Activated CD4-positive, alpha-beta T cell treated with anti-CD3 and anti-CD28 coated beads, Interleukin-2, amount 10 ng/mL, durations not matched to agents 7 days and 5 days (primary cell): ENCODE measurements at places on chromosomes 11 and 22. TPM values are rescaled to one million over a fixed set of nuclear protein-coding genes. Genes with fewer than 3 reads are reported as not detected.

DNA sequence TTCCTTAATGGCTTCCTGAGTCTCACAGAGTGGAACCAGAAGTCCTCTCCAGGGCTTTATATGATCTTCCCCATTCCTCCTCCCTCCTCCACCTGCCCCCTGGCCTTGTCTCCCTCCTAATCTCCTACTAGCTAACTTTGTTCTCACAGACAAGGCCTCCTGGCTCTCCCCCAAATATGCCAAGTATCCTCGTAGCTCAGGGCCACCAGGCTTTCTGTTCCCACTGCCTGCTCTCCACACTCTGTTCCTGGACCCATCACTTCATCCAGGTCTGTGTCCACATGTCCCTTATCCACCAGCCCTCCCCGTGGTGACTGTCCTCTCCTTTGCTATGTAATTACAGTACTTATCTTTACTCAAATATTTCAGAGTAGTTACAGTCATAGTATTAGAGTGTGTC lies 23.2 kb upstream of the LMO1 start:
- H3K36me3 ChIP-seq = no peaks in the 10 kb centered on the region
- H3K4me1 ChIP-seq = no peaks in the 10 kb centered on the region
- H3K27ac ChIP-seq = no peak overlapping the region
- no peak for DNase-seq

DNA sequence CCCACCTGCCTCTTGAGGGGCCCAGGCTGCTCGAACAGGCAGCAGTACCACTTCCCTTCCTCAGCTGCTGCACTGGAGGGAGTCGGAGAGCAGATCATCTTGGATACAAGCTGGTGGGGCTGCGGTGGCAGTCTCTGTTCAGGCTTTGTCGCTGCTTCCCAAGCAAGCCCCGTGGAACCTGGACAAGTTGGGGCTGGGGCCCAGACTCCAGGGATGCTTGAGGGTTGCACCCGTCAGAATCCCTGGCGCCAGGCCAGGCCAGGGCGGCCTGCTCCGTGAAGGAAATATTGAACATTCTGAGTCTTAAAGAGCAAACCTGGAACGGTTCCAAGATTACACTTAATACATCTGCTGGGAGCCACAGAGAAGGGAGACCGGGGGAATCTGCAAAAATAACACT lies 310.1 kb upstream of the SORL1-AS1 start:
- H3K27me3 ChIP-seq = no peaks in the 10 kb centered on the region
- no peak for DNase-seq
- H3K4me1 ChIP-seq = no peaks in the 10 kb centered on the region
- no peak overlapping the region for H3K4me3 ChIP-seq

- peak overlapping the region; percentile 4 for H3K27ac ChIP-seq
- H3K27me3 ChIP-seq = no peaks in the 10 kb centered on the region
- H3K4me1 ChIP-seq = peaks cover 22% of the 10 kb centered on the region
Observed at GRCh38 chr11:3802011-3802790, 4.8 kb upstream of the NUP98 start.

DNA sequence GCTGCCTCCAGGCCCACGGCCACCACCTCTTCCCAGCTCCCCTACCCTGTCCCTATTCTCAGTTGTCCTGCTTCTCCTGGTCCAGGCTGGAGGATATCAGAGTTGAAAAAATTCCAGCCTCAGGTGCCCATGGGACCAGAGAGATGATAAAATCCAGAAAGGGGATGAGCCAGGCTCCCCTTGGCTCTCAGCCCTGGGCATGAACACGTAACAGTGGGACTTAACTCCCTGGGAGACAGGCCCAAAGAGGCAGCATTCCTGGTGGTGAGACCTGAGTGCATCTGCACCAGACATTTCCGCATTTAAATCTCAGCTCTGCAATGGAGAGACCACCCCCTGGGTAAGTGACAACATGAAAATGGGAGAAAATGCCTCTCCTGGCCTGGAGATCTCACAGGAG lies 10.4 kb upstream of the SLC39A13 start:
- H3K27ac ChIP-seq = no peak overlapping the region
- DNase-seq = no peak
- H3K4me3 ChIP-seq = no peak overlapping the region
- H3K4me1 ChIP-seq = peaks cover 42% of the 10 kb centered on the region
- H3K36me3 ChIP-seq = no peaks in the 10 kb centered on the region

- H3K36me3 ChIP-seq = no peaks in the 10 kb centered on the region
- DNase-seq = no peak
- H3K4me3 ChIP-seq = no peak overlapping the region
- H3K27me3 ChIP-seq = peaks cover 43% of the 10 kb centered on the region
- H3K27ac ChIP-seq = no peak overlapping the region
Observed at GRCh38 chr22:29433856-29434255, 4.5 kb upstream of the RFPL1 start.

- DNase-seq = no peak
- H3K4me1 ChIP-seq = no peaks in the 10 kb centered on the region
- H3K36me3 ChIP-seq = no peaks in the 10 kb centered on the region
- H3K27me3 ChIP-seq = no peaks in the 10 kb centered on the region
- no peak overlapping the region for H3K4me3 ChIP-seq
- no peak overlapping the region for H3K27ac ChIP-seq
Observed at GRCh38 chr11:132101881-132102280, 731.5 kb downstream of the NTM start.

DNA sequence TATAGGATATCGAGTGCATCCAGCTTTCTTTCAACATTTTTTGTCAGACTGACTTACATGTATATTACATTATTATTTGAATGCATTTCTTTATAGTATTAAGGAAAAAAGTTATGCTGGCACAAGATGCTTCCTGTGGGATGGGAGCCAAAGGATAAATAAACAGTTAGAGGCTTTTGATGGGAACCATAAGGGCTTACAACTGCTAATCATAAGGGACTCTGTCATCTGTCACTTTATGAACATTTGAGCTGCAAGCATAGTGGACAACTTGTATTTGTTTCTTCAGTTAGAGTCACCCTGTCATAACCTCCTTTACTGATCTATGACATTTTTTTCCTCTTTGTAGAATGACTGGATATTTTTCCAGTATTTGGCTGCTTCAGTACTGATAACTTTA lies 132.4 kb upstream of the CHORDC1 start:
- H3K4me1 ChIP-seq = no peaks in the 10 kb centered on the region
- H3K36me3 ChIP-seq = no peaks in the 10 kb centered on the region
- DNase-seq = no peak
- H3K4me3 ChIP-seq = no peak overlapping the region
- H3K27ac ChIP-seq = no peak overlapping the region

Gene MAPK8IP2
- 0.29 TPM for total RNA-seq
